Stimulated activated naive CD4-positive, alpha-beta T cell treated with Interleukin-2 at 50 U/mL for 16 hours (primary cell): ENCODE measurements at places on chromosomes 3 and 15.
A peak's percentile ranks its signal among the peaks of the same experiment; 100 is the strongest.

- no peak for DNase-seq
Observed at GRCh38 chr15:58487041-58487723, 55.4 kb downstream of the LIPC start.

GRCh38 chr3:152096280-152096906 is 172.3 kb upstream of the MBNL1 start:
- DNase-seq, result no peak

GRCh38 chr3:141412087-141412935 is 44.0 kb downstream of the ZBTB38 start:
- peak; percentile 38 for DNase-seq

DNA sequence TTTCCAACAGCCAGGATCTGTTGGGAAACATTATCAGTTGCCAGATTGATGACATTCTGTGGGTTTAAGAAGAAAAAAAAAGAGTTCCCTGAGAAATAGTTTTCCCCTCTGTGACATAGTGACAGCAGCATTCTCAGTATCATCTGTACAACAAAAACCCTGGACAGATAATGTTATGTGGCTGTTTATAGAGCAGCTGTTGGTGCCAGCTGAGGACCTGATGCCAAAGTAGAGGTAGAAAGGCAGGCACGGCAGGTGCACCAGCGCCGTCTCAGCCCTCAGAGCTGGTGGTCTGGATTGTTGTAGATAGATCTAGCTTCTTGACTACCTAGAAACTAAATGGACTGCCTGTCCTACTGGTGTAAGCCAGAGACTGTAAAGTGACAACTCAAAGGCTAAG is 56.2 kb upstream of the FILIP1L start:
- DNase-seq, result no peak

- no peak for DNase-seq
Observed at GRCh38 chr3:122730240-122730639, 49.6 kb downstream of the PARP14 start.

DNA sequence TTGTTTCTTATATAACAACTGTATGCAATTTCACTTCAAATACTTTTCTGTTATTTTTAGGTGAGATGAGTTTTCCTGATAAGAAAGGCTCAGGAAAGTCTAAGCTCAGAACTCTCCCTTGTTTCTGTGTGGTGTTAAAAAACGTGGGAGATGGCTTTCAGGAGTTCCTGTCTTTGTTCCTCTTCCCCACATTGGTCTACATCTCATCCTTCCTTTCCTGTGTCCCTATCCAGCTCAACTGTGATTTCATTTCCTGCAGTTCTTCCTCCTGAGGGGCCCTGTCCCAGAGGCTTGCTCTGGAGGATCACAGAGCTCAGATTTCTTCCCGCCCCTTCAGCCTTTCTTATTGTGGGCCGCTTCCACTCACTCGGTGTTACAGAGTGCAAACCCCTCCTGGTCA is 11.2 kb downstream of the SEC13 start:
- DNase-seq, result no peak

- no peak for DNase-seq
Observed at GRCh38 chr15:71373917-71374316, 258.6 kb downstream of the THSD4 start.

- DNase-seq, result no peak
Observed at GRCh38 chr3:13124631-13125030, 51.4 kb upstream of the IQSEC1 start.

DNA sequence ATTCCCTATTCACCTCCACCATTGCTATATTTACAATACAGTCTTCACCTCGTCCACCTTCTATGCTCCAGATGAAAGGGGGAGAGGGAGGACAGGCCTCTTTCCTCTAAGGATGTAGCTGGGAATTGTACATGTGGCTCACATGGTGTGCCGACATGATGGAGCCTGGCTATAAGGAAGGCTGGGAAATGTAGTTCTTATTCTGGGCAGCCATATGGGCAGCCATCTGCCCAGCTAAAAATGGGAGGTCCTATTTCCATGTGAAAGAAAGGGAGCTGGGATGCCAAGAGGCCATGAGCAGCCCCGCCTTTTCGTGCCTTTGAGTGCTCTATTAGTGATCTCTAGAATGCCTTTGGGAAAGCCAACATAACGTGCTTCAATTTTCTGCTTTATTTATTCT is 27.1 kb upstream of the MGLL start:
- DNase-seq, result no peak

- DNase-seq, result no peak
Observed at GRCh38 chr3:19105826-19106225, 42.5 kb upstream of the KCNH8 start.

DNA sequence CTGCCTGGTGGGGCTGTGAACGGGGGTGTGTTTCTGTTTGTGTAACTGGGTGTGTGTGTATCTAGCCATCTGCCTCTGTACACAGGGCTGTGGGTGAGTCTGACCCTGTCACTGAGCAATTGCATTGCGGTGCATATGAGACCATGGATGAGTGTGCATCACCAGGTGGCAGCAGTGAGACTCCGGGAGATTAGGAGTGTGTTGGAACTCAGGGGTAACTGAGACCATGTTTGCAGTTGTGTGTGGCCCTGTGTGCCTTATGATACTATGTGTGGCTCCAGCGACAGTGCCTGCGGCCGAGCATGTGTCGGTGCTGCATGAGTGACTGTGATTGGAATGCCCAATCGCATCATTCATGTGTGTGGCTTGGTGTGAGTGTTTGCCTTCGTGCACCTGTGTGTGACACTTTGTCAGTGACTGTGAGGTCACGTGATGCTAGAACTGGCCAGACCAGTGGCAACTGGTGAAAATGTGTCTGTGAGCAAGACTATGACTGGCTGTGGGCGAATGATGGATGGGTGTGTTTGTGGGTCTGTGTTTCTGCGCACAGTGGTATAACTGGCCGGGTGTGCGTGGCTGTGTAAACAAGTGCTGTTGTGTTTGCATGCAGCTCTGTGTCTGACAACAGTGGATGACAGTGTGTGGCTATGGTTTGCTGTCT is 14.0 kb downstream of the VILL start:
- DNase-seq, result peak; percentile 41

GRCh38 chr15:67501177-67501835 is 19.6 kb upstream of the C15orf61 start:
- no peak for DNase-seq

- DNase-seq, result no peak
Observed at GRCh38 chr3:181510500-181510899, 201.2 kb upstream of the SOX2 start.

- no peak for DNase-seq
Observed at GRCh38 chr3:9196020-9196419, 53.4 kb downstream of the SRGAP3 start.

GRCh38 chr3:71724584-71725270 is 475 bp downstream of the EIF4E3 start:
- peak; percentile 18 for DNase-seq

GRCh38 chr15:67468416-67468815 is 52.5 kb upstream of the C15orf61 start:
- no peak for DNase-seq

- DNase-seq, result no peak
Observed at GRCh38 chr15:88512078-88512477, 34.4 kb downstream of the DET1 start.

DNA sequence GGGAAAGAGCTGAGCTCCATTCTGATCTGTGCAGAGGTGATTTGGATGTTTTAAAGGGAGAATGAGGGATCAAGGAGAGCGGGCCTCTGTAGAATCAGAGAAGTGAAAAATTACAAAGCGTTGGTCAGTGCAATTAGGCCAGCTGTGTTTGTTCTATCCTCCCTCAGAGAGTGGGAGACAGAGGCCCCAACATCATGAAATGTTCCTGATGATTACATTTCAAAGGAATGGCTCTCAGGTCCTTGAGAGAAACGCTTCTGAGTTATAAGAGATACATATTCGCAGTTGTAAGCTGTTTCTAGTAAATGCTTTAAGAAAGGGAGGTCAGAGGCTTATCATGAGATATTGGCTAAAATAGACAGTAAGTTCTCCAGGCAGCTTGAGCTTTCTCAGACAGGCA is 15.7 kb upstream of the CAND2 start:
- no peak for DNase-seq

- DNase-seq, result no peak
Observed at GRCh38 chr3:35987386-35987785, 348.1 kb downstream of the ARPP21 start.

DNA sequence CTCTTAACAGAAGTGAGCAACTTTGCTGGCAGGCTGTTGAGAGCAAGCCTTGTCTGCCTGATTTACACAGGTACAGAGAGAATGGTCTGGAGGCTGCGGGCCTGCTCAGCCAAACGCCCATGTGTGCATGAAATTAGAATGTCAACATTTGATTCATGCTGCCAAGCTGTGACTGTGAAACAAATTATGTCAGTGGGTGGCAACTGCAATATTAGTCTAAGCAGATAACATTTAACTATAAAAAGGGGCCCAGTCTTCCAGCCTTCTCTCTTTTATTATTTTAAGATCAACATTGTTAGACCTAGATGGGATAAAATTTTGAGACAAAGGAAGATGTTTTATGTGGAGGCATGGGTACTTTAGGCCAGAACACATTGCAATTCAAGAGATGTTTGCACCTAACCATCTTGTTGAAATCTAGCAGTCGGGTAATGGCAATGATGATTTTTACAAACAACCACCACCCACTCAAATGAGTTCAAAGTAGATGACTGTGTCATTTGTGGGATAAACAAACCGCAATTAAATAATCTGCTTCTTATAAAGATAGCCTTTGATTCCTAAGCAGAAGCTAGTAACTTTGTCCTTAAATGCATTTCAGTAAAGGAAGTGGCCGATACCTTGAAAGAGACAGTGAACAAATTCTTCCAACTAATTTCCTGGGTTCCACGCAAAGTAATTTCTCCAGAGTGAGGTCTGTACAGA is 70.2 kb downstream of the FOXB1 start:
- no peak for DNase-seq

GRCh38 chr3:168060317-168060716 is 35.4 kb downstream of the GOLIM4 start:
- DNase-seq, result no peak

DNA sequence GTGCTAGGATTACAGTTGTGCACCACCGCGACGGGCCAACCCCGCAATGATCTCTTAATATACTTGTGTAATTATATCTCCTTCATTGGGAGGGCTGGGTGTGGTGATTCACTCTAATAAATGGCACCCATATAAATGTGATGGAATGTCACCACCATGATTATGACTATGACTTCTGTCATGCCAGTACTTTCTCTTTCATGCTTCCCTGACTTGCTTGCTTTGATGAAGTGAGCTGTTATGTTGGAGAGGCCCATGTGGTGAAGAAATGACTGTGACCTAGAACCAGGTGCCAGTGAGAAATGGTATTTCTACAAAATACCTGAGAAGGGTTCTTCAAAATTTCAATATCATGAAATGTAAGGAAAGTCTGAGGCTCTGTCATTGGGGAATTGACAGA is 24.4 kb upstream of the TP63 start:
- no peak for DNase-seq

DNA sequence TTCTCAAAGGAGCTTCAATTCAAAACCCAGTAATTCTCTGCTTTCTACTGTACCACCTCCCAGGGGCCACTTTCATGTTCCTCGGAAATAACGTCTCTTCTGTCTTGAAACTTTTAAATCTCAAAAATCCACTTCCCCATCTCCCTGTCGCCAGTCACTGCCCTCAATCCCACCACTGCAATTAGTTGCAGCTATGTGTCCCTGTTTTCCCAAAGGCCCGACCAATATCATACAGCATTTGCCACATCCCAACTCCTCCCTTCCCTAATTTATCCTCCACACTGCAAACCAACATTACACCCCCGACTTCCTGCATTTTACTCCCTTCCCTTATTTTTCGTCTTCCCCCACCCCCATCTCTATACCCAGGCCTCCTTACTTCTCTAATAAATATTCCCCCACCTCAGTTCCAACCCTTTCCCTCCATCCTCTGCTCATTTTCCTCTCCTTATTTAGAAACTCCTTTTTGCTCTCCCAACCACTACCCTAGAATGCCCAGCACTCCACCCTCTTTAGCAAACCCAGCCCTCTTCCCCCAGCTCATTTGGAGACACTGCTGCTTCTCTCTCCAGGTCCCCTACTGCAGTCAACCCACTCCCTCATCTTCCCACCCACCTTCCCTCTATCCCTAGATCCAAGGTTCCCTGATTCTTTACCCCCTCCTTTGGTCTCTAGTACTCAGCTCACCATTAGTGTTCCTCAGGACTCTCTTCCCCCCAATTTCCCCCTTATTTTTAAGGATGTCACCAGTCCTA is 1.1 kb downstream of the NPTN start:
- no peak for DNase-seq

- DNase-seq, result no peak
Observed at GRCh38 chr3:192816351-192816750, 89.0 kb upstream of the FGF12 start.

DNA sequence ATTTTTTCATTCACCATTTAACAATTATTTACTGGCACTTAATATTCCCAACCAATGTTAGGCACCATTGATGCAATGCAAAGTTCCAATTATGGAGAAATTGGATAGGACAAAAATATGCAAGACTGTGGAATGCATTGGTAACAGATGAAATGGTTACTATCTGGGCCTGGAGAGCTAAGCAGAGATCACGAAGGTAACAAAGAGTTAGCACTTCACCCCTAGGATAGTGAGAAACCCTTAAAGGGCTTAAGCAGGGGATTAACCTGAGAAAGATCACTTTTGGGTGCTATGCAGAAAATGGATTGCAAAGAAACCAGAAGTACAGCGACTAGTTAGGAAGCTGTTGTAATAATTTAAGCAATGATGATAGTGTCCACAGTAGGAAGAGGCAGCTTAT is 129.6 kb upstream of the GPR149 start:
- no peak for DNase-seq

DNA sequence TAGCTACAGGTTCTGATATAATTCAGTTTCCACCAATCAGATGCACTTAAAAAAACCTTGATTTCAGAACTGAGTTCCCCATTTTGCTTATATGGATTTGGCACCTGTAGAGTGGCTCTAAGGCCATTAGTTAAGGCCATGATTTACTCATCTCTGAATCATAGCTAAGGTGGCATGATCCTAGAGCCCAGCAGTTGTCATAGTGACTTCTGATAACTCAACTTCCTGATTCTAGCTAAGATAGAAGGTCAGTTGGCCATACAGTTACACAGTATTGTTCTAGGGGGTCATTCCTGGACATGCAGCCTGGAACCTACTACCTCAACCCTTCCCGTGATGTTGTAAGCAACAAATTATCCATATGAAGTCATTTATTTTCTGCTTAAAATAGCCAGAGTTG is 15.9 kb upstream of the TMEM87A start:
- DNase-seq, result no peak

DNA sequence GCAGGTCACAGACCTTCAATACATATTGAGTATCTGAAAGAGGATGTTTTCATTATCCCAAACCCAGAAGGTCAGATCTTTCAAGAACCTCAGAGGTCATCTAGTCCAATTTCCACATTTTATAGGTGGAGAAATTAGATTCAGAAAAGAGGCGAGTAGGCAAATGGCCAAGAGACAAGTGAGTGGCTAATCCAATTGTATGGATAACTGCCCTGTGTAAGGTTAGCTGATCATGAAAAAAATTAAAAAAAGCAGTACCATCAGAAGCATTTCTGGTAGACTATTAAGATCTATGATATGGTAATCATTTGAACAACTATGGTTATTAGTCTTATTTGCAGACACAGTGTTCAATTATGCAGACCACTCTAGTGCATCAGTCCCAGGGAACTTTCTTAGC is 660.7 kb upstream of the CFAP20DC start:
- no peak for DNase-seq

GRCh38 chr3:196323016-196323415 is 5.0 kb upstream of the DYNLT2B start:
- no peak for DNase-seq

- DNase-seq, result no peak
Observed at GRCh38 chr15:48883699-48884098, 5.8 kb downstream of the EID1 start.

GRCh38 chr15:90571063-90571541 is 41.4 kb downstream of the CRTC3 start:
- DNase-seq, result no peak
